ENCODE measurements at places on chromosomes 7 and 10.
A peak's percentile ranks its signal among the peaks of the same experiment; 100 is the strongest.

GRCh38 chr7:3559278-3559677 is 258.2 kb downstream of the SDK1 start:
- no peak for DNase-seq

DNA sequence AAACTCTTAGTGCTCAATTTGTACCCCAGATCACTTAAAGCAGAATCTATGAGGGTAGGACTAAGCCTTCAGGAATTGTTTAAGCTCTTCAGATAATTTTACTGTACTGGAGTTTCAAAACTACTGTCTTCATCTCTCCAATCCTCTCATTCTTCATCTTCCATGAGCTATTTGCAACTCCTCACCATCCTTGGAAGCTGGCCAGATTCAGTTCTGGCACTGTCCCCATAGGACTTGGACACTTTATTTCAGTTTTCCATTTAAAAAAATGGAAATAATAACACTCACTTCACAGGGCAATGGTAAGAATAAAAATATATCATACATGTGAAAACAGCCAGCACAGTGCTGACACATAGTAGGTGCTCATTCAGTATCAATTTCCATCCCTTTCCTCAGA is 74.6 kb downstream of the PPP1R17 start:
- DNase-seq, result no peak

- no peak for DNase-seq
Observed at GRCh38 chr7:73968487-73968886, 59.5 kb upstream of the ELN start.

DNA sequence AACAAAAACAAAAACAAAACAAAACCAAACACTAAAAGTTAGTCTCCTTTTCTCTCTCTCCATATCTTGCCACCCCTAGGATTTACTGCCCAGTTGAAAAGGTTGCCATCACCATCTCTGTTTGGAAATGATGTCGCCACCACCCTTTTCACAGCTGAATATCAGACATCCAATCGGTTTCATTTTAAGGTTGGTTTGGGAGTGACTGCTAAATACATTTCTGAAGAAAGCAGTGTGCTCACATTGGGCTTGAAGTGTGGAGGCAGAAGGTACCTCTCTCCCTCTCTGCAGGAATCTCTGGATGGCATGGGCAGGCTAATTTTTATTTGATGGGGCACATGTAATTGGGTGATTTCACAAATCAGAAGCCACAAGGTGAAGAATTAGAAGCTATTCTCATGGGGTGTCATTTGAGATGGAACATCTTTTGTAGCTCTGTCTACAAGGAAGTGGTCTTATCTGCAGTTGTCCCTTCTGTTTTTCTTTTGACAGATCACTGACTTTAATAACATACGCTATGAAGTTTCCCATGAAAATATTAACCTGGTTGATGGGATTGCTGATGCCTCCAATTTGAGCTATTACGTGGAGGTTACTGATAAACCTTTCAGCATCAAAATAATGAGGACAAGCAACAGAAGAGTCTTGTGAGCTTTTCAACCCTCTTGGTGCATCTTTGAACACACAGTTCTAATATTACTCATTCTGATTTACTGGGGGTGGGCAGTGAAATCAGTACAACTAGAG is 20.1 kb downstream of the MGAM2 start:
- no peak for DNase-seq

GRCh38 chr7:66524738-66525137 is 103.9 kb upstream of the KCTD7 start:
- no peak for DNase-seq

DNA sequence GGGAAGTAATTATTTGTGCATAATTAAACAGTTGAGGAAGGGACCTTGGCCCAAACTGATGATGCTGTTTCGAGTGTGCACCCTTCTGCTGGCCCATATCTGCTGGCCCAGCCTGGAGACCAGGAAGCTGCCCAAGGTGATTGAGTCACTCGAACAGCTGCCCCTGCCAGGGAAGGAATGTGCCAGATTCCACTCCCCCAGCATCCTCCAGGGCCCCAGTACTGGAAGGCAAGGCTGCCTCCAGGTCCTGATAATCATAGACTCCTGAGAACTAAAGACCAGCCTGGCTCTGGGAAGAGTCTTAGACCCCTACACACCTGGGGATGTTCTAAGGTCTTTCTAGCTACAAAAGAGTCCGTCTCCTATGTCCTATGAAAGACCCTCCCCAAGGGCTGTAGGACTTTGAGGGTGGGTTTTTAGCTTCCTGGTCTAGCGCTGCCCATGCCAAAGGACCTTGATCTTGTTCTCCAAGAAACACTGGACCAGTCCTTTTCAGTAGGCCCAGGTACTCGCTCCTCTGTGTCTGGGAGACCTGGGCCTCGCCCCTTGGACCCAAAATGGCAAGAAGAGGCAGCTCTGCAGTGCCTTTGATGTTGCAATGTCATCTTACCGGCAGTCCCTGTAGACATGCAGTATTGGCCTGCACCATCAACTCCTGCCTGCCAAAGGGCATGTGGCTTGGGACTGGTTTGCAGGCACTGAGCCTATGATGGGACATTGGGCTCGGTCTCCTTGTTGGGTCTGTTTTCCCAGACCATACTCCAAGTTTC is 103.2 kb upstream of the GPR26 start:
- no peak for DNase-seq

DNA sequence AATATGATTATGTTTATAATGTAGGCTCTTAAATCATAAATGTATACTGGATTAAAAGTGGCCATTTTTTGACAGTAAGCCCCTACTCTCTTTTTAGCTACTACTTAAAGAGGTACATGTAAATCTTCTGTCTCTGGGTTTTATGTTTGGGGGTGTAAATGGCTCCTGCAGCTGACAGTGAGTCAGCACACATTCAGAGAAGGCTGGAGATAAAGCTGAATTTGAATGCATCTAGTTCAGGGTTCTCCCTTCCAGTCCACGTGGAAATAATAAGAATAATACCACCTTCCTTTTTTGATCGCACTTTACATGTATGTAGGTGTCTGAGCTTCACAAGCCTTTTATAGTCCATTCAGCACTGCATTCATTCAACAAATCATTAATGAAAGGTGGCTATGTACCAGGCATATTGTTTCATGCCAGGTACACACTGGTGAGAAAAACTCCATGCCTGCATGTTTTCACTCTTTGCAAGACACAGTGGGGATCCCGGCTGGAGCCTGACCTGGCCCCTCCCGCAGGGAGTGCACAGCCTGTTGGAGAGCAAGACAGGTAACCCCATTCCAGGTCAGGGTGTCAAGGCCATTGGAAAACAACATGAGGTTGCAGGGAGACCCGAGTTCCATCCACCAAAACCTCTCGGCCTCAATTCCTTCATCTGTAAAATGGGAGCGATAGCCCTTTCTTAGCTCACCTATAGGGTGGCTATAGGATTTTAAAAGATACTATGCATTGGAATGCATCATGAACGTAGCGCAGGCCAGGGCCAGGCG is 107.5 kb upstream of the ANLN start:
- no peak for DNase-seq

- DNase-seq, result no peak
Observed at GRCh38 chr7:142809671-142810070, 38.9 kb downstream of the PRSS2 start.

DNA sequence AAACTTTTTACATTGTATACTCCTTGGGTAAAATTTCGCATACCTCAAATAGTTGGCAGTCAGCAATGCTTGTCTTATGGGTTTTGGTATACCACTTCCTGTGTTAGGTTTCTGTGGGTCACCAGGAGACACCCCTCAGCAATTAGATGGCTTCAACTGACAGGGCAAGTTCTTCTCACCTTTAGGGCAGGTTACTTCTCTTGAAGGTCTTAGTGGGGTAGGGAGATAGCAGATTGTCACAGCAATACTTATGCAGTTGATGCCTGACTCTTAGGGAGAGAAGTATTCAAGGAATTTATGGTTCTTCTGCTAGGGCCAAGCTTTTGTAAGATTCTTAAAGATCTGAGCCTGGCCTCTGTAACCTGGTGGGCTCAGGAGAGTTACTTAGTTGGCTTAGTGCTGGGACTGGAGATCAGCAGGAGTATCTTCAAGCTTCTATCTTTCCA is 42.9 kb downstream of the MKLN1 start:
- DNase-seq, result peak; percentile 4

- no peak for DNase-seq
Observed at GRCh38 chr10:60246382-60246781, 143.3 kb downstream of the ANK3 start.

GRCh38 chr7:165661-166337 is 26.6 kb upstream of the FAM20C start:
- DNase-seq, result no peak

GRCh38 chr10:52752261-52752660 is 20.3 kb downstream of the MBL2 start:
- DNase-seq, result no peak

- no peak for DNase-seq
Observed at GRCh38 chr7:12609561-12609960, 39.0 kb downstream of the SCIN start.

GRCh38 chr7:42097752-42098151 is 139.3 kb downstream of the GLI3 start:
- DNase-seq, result no peak

- peak; percentile 71 for DNase-seq
Observed at GRCh38 chr10:34816501-34817002, 1.5 kb upstream of the PARD3 start.

GRCh38 chr7:117009705-117010361 is 56.5 kb downstream of the ST7 start:
- no peak for DNase-seq

DNA sequence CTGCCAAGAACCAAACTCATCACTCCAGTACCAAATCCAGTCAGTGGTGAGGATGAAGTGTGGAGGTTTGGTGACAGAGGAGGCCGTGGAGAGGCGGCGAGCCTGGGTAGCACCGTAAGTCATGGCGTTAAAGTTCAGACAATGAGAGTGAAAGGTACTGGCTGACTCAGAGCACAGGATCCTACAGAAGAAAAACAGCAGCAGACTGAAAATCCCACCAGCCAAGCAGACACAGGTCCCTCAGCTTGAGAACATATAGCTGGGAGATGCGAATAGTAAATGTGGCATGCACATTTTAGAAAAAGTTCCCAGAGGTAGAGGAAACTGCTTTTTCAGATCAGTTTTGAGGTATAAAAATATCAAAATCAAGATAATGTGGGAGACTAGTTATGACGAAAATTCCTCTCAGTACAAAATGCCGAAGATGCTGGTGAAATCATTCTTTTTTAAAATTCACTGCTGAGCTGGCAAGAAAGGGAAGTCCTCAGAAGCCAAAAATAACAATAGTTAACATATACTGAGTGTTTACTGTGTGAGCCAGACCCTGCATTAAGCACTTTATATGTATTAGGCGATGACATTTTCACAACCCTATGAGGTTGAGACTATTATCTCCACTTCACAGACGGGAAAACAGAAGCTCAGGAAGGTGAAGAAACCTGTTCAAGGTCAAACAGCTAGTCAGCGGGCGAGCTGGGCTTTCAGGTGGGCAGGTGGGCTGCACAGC is 20.9 kb downstream of the PARP12 start:
- DNase-seq, result no peak

- DNase-seq, result no peak
Observed at GRCh38 chr7:76189276-76189675, 12.4 kb upstream of the SRRM3 start.

GRCh38 chr10:107806026-107806425 is 641.5 kb upstream of the SORCS1 start:
- no peak for DNase-seq

DNA sequence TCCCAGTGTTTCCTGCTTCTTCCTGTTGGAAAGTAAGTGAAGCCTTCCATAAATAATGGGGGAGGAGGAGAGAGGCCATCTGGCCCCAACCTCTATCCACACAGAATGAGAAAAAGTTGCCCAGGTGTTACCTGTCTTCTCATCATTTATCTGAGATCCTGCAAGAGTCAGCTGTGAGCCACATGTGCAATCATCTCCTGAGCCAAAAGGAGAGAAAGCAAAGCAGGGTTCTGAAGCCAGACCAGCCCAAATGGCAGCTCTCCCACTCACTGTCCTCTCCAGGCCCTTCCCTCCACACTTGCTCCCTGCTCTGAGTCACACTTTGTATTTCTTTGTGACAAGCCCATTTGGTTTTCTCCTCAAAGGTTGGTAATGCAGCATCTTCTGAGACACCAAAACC is 65.9 kb downstream of the FAM204A start:
- no peak for DNase-seq

- DNase-seq, result no peak
Observed at GRCh38 chr7:45241339-45242109, 83.9 kb downstream of the RAMP3 start.

DNA sequence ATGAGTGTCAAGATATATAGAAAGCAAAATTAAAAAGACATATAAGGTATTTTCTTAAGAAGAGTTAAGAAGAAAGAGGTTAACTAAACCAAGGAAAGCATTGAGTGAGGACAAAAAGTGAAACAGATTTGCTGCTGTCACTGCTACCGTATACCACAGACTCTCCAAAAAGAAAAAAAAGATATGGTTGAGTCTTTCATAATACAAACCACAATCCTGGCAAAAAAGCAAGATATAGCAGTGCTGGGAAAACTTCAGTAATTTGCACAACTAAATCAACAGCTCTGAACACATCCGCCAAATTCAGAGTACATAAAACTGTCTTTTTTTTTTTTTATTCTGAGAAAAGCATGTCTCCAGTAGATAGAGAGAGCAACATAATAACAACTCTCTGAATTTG is 114.7 kb downstream of the ETV1 start:
- no peak for DNase-seq

DNA sequence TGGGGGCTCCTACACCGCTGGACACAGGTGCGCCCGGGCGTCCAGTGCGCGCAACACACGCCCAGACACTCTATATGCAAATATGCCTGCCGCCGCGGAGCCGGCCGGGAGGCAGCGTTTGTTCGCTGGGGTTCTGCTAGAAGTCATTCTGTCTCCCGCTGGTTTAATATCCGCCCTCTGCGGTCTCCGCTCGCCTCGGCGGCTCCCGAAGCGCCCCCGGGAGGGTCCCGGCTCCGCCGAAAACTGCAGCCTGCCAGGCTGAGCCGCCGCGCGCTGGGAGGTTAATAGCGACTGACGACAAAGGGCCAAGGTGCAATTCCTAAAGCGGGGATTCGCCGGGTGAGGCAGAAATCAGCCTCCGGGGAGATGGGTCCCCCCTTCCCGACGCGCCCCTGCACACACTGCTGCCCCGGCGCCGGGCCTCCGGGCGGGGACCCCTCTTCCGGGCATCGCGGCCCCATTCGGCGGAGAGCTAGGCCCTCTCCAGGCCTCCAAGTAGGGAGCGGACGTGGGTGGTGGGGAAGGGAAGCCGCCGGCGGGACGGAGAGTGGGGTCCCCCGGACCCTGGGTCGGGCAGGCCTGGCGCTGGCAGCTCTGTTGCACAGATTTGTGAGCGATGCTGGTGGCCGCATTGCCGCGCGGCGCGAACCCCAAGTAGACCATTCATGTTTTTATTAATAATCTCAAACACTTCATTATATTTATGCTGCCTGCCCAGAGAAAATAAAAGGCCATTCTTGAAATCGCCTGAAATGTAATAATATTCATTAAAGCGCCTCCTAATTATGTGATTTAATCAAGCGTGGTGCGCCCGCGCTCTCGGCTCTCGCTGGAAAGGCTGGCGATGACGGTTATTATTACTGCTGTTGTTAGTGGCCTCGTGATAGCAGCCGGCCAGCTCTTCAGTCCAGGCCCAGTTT is 9.1 kb downstream of the EN2 start:
- DNase-seq, result peak; percentile 71

GRCh38 chr7:125834421-125834820 is 904.8 kb upstream of the POT1 start:
- DNase-seq, result no peak

Measured in right kidney (tissue), 9 donors.